Aorta (tissue), 5 donors: ENCODE measurements at places on chromosomes 7 and 10. TPM values are rescaled to one million over a fixed set of nuclear protein-coding genes. Genes with fewer than 3 reads are reported as not detected.

TMEM236 gene
- total RNA-seq, result 1.7 TPM

FBXO24 gene
- 0.81 TPM for total RNA-seq

- DNase-seq, result no peak
- H3K4me3 ChIP-seq, result no peak overlapping the region
- no peaks in the 10 kb centered on the region for H3K27me3 ChIP-seq
- H3K27ac ChIP-seq, result no peak overlapping the region
Measured at GRCh38 chr7:55903985-55904759, 16.9 kb downstream of the ZNF713 start.

GHRHR gene
- 1.3 TPM for total RNA-seq

DNA sequence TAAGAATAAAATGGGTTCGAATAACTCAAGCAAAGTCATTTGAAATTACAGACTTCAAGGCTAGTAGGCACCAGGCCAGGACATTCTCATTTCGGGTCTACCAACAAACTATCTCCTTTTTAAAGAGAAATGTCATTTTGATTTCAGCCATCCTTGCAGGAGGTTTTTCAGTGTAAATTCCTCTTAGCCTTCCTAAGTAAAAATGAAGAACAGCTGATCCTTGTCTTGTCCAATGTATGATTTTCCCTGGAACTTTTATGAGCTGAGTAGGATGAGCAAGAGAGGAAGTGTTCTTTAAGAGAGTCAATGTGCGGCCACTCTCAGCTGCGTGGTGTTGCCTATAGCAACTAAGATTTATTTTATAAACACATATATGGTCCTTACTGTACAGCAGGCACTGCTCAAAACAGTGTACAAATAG, 110.1 kb downstream of the PLCE1 start:
- H3K4me3 ChIP-seq, result no peak overlapping the region
- no peak overlapping the region for H3K27ac ChIP-seq
- peaks cover 6% of the 10 kb centered on the region for H3K4me1 ChIP-seq
- no peaks in the 10 kb centered on the region for H3K27me3 ChIP-seq

DNA sequence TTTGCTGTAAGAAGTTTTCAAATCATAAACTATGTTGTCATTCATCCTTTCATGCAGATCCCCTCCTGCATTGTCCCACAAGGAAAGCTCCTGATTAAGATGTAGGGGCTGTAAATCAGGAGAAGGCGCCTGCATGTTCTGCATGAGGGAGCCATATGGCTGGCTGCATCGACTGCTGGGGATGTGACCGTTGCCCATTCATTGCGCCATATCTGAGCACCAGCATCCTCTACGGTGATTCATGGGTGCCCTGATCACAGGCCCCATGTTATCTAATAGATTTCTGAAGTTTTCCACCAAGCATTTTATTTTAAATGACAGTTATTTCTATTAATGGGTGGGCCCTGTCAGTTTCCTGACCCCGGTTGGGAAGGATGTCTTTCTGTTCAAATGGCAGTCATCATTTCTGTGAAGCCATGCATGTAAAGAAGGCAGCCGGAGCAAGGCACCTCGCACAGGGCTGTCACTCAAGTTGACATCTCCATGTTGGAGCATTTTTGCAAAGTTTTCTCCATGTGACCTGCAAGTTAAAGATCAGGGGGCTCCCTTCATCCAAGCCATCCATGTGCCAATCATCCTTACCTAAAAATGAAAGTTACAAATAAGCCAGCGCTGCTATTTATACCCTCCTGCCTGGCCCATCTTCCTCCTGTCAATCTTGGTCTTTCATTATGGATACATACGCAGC, 128.8 kb downstream of the TEX36 start:
- peaks cover 5% of the 10 kb centered on the region for H3K27me3 ChIP-seq
- DNase-seq, result no peak
- no peak overlapping the region for H3K4me3 ChIP-seq
- no peaks in the 10 kb centered on the region for H3K4me1 ChIP-seq
- H3K36me3 ChIP-seq, result no peaks in the 10 kb centered on the region

GRCh38 chr10:119501690-119502089, 40.8 kb downstream of the RGS10 start:
- H3K27ac ChIP-seq, result no peak overlapping the region
- no peaks in the 10 kb centered on the region for H3K36me3 ChIP-seq

GRCh38 chr10:96613576-96613975, 26.8 kb upstream of the TM9SF3 start:
- no peaks in the 10 kb centered on the region for H3K27me3 ChIP-seq
- H3K27ac ChIP-seq, result no peak overlapping the region
- H3K4me1 ChIP-seq, result no peaks in the 10 kb centered on the region
- H3K4me3 ChIP-seq, result no peak overlapping the region

ITPRID1 gene
- total RNA-seq, result 0.09 TPM

DNA sequence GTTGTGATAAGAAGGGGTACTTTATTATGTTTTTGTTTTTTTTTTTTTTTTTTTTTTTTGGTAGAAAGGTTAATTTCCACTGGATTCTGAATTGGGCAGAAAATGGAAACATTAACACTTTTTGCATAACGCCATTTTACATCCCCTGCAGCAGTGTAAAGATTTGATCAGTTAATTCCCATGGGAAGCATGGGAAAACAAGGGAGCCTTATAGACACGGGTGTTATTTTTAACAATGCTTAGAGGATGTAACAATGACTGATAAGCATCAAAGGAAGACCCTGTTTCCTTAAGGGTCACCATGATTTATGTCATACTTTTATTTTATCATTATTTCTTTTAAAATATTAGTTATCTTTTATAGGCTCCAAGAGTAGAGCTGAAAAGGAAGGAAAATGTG, 140.2 kb downstream of the CDK14 start:
- H3K27me3 ChIP-seq, result no peaks in the 10 kb centered on the region
- H3K4me3 ChIP-seq, result no peak overlapping the region
- H3K27ac ChIP-seq, result no peak overlapping the region
- H3K4me1 ChIP-seq, result no peaks in the 10 kb centered on the region
- H3K36me3 ChIP-seq, result no peaks in the 10 kb centered on the region

DNA sequence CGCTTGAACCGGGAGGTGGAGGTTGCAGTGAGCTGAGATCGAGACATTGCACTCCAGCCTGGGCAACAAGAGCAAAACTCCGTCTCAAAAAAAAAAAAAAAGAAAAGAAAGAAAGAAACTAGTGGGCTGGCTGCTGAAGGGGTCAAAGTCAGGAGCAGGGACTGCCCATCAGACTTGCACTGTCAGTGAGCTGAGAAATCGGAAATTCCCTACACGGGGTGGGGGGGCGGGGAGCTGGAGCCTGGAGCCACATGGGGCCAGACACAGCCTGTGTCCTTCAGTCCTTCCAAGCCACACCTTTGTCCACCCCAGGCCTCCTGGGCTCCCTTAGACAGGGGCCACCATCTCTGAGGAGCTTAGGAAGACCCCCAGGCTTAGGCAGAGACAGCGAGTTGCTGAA, 34.5 kb downstream of the SRRM3 start:
- no peak overlapping the region for H3K27ac ChIP-seq
- no peaks in the 10 kb centered on the region for H3K36me3 ChIP-seq
- H3K4me1 ChIP-seq, result no peaks in the 10 kb centered on the region

GRCh38 chr7:9507290-9507689, 1073.9 kb downstream of the NXPH1 start:
- no peak for DNase-seq
- no peaks in the 10 kb centered on the region for H3K4me1 ChIP-seq
- H3K27ac ChIP-seq, result no peak overlapping the region
- no peak overlapping the region for H3K4me3 ChIP-seq
- no peaks in the 10 kb centered on the region for H3K36me3 ChIP-seq
- no peaks in the 10 kb centered on the region for H3K27me3 ChIP-seq
